Activated naive CD4-positive, alpha-beta T cell treated with anti-CD3 and anti-CD28 coated beads for 36 hours (primary cell): ENCODE measurements at places on chromosomes 11 and 22. TPM values are rescaled to one million over a fixed set of nuclear protein-coding genes. Genes with fewer than 3 reads are reported as not detected.

DNA sequence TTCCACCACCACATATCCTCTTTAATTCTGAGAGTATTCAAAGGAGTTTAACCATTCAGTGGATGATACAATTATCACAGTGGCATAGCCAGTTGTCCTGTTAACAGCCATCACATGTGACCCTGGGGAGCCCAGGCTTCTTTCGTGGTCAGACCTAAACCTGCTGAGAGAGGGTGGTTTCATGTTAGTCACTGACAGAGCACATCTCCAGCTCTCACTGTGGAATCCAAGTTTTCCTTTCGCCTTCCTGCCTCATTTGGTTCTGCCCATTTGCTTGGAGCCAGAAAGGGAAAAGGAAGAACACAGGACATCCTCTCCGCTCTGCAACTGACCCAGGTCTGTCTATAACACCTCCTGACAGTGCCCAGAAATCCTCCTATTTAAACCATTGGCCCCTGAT, 60.4 kb downstream of the MCHR1 start:
- DNase-seq = no peak

DNA sequence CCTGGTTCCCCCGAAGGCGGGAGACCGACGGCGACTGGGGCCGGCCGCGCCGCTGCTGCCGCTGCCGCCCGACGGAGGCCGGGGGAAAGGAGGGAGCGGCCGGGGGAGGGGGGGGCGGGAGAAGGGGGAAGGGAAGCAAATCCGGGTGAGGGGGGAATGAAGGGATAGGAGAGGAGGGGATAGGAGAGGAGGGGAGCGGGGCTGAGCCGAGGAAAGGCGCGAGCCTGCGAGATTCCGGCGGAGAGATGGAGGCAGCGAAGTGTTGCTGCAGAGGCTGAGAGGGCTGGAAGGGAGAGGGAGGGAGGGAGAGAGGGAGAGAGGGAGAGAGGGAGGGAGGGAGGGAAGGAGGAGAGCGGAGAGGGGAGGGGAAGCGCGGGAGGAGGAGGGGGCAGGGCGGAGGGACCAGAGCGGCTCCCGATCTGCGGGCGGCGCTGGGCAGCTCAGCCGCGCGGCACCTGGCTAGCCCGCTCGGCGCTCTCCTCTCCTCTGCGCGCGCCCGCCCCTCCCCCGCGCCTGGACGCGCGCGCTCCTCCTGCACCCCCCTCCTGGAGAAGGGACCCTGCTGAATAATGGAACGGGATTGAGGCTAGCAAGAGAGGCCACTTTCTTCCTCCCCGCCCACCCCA, 52.3 kb downstream of the SLC22A12 start:
- DNase-seq = no peak

- DNase-seq = no peak
Observed at GRCh38 chr11:114211444-114212121, 84.6 kb upstream of the NNMT start.

GRCh38 chr11:24625975-24626374, 129.1 kb downstream of the LUZP2 start:
- no peak for DNase-seq

- DNase-seq = no peak
Observed at GRCh38 chr11:117586392-117586791, 210.6 kb downstream of the DSCAML1 start.

DNA sequence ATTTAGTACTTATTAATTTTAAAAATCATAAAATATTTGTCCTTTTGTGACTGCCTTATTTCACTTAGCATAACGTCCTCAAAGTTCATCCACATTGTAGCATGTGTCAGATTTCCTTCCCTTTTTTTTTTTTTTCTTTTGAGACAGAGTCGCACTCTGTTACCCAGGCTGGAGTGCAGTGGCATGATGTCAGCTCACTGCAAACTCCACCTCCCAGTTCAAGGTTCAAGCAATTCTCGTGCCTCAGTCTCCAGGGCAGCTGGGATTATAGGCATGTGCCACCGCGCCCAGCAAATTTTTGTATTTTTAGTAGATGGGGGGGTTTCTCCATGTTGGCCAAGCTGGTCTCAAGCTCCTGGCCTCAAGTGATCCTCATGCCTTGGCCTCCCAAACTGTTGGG, 10.6 kb downstream of the RAB6A start:
- DNase-seq = no peak

DNA sequence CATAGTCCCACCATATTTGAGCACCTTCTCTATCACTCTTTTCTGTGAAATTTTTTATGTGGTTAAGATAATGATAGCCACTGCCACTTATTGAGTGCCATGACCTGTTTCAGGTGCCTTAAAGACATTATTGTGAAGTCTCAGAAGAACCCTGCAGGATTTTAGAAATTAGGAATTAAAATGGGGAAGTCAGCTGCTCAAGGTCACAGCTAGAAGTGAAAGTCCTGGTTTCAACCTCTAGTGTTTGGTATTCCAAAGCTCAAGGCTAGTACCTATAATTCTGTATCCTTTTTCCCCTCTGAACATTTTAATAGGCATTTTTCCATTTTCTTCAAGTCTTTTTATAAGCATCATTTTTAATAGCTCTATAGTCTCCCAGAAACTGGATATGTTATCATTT, 9.0 kb upstream of the RRM1 start:
- no peak for DNase-seq

- no peak for DNase-seq
Observed at GRCh38 chr22:37017356-37017755, 1.9 kb downstream of the TST start.

GRCh38 chr22:49752598-49753091, 75.0 kb downstream of the BRD1 start:
- no peak for DNase-seq

- DNase-seq = no peak
Observed at GRCh38 chr11:5007561-5007960, 12.9 kb downstream of the OR51L1 start.

- DNase-seq = no peak
Observed at GRCh38 chr11:11427542-11427941, 74.5 kb upstream of the CSNK2A3 start.

- DNase-seq = no peak
Observed at GRCh38 chr11:66854231-66854661, 2.6 kb upstream of the LRFN4 start.

DNA sequence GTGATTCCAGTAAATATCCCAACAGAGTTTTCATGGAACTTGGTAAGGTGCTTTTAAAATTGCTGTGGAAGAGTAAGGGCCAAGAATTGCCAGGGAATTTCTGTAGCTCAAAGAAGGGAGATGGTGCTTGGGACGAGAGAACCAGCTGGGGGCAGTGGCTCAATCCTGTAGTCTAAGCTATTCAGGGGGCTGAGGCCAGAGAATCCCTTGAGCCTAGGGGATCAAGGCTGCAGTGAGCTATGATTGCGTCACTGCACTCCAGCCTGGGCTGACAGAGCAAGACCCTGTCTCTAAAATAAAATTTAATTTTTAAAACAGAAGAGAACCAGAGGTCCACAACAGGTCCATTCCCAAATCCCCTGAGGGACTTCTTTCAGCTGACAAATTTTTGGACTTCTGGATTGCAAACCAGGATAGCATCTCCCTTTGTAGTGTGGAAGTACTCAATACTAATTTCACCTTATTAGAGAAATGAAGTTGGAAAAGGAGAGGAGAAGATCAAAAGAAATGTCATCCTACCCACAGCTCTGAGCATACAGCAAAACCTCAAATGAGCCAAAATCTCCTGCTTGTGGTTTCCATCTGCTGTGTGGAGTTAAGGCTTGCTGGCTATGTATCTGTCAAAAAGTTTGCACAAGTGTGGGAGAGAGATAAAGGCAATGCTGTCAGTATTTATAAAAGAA, 59.2 kb upstream of the CLPB start:
- DNase-seq = no peak

DNA sequence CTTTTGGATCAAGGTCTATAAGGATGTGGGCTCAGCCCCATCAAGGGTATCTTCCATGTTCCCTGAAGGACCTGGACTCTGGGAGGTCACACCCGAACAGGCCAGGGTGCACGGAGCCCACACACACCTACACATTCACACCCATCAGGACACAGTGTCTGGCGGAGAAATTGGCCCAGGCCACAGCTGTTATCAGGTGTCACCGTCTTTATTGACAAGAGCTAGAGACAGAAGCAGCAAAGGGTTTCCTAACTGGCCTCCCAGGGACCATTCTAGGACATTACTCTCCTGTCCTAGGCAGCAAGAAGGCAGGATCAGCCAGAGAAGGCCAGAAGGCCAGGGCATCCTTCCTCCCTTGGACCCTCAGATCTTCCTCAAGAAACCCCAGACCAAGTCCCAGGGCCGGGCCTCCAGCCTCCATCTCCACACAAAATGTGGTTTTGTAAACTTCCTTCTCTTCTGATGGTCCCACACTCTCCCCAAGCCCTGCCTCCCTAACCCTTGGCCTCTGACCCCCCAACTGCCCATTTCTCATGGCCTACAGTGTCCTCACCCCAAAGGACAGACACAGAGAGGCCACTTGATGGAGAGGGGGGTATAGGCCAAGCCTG, 8.1 kb downstream of the SSTR3 start:
- no peak for DNase-seq

DNA sequence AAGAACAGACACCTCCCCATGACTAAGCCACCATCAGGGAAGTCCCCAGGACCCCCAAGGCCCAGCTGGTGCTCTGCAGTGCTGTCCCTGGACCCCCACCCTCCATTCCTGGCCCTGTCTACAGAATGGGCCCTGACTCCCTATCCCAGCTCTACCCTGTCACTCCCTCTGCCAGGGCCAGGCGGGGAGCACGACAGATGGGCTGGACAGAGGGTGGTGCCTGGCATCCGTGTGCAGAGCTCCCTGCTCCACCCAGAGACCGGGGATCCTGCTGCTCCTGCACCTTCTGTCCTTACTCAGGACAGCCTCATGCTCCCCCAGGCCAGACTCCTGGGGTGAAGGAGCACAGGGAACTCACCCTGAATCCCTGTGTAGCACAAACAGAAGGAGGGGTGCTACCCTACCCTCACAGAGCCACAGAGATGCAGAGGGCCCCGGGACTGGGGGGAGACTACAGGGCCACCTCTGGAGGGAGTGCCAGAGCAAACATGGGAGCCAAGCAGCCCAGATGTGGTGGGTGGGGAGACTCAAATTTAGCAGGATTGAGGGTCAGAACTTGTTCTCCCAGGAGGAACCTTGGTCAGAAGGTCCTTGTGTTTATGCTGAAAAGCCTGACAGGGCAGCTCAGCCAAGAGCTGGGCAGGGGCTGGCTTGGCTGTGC, 2.0 kb downstream of the ARVCF start:
- DNase-seq = no peak

DNA sequence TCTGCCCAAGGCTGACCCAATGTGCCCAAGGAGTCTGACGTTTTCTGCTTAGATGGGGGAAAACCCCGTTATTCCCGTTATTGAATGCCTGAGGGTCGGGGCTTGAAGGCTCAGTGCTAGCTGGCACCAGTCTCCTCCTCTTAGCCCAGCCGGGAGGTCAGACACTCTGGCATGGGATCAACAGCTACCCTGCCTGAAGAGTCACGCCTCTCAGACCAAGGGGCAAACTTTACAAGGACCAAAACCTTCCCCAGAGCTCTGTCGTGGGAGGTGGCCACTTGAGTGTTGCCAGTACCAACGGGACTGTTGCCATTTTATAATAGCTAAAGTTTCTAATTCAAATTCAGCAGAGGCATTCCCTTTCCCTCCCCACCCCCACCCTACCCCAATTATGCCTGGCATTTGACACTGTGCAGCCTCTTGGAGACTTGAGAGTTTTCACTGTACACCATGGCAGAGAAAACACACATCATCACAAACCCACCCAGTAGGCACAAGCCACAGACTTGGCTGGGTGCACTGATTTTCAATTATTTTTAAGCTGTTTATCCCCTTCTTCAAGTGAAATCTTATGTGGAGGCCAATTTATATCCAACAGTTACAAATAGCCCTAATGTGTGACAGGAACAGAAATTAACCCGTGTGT, 137.5 kb upstream of the SYT13 start:
- no peak for DNase-seq

DNA sequence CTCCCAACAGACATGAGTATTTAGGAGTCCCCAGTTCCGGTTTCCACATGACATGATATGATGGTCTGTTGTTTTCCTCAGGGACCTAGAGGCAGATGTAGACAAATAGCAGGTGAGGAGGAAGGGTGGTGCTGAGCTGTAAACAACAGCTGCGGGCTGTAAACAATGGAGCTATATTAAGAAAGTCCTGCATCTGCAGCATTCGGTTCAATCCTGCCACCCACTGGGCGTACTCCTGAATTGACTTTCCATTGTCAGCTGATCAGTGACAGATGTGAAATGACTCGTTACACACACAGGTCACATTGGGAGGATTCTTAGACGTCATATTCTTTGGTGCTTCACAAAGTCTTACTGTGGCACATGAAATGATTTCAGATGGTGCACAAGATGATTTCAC, 26.8 kb upstream of the RAG1 start:
- peak; percentile 54 for DNase-seq

DNA sequence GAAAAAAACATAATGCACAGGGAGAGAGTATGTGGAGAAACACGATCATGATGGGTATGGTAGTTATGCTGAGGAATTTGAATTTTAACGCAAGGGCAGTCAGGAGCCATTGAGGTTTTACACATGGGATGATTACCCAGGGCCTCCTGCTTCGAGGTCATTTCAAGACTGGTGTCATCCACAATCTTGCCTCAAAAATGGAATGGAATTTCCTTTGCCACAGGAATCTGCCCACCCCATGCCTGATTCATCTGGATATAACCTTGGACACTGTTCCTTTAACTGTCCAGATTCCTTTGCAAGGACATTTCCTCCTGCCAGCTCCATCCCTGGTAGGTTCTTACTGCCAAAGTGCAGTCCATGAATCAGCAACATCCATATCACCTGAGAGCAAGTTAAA, 655.9 kb upstream of the TENM4 start:
- no peak for DNase-seq

DNA sequence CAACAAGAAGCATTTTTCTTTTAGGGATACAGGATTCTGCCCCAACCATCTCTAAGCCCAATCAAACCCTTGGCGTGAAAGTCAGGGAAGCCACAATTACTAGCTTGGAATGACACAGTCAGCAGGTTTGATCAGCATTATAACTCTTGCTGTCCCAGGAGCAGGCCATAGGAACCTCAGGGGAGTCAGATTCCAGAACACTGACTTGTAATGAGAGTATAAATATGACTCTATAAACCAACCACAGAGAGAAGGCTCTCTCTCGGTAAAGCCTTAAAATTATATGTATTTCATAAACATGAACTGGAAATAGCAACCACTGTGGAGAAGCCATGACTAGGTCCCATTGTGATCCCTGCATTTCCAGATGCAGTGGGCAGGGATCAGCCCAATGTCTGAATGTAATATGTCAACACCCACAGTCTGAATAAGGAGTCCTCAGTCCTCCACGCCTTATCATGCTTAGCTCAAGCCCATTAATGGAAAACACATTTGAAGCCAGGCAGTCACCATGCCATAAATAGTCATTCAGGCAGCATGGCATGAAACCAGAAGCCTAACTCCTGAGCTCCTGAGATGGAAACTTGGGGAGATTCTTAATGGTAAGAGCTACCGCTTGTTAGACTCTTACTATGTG, 99.1 kb upstream of the MTNR1B start:
- no peak for DNase-seq

GRCh38 chr11:122175306-122175705, 59.3 kb upstream of the BLID start:
- DNase-seq = no peak

- DNase-seq = no peak
Observed at GRCh38 chr11:40230821-40231220, 1228.6 kb downstream of the LRRC4C start.

The C11orf16 gene
- not detected for total RNA-seq

The ALDH3B2 gene
- total RNA-seq = not detected

The LIF gene
- total RNA-seq = 115 TPM

The CENPM gene
- total RNA-seq = 110 TPM

The OR4A47 gene
- total RNA-seq = not detected

The OR52I1 gene
- total RNA-seq = not detected

The TMPRSS13 gene
- 0.15 TPM for total RNA-seq

The ZP1 gene
- total RNA-seq = not detected

The RAG2 gene
- not detected for total RNA-seq

The WT1 gene
- not detected for total RNA-seq

The MRGPRX4 gene
- not detected for total RNA-seq
